ENCODE measurements at places on chromosomes 2 and 18.
A peak's percentile ranks its signal among the peaks of the same experiment; 100 is the strongest.

DNA sequence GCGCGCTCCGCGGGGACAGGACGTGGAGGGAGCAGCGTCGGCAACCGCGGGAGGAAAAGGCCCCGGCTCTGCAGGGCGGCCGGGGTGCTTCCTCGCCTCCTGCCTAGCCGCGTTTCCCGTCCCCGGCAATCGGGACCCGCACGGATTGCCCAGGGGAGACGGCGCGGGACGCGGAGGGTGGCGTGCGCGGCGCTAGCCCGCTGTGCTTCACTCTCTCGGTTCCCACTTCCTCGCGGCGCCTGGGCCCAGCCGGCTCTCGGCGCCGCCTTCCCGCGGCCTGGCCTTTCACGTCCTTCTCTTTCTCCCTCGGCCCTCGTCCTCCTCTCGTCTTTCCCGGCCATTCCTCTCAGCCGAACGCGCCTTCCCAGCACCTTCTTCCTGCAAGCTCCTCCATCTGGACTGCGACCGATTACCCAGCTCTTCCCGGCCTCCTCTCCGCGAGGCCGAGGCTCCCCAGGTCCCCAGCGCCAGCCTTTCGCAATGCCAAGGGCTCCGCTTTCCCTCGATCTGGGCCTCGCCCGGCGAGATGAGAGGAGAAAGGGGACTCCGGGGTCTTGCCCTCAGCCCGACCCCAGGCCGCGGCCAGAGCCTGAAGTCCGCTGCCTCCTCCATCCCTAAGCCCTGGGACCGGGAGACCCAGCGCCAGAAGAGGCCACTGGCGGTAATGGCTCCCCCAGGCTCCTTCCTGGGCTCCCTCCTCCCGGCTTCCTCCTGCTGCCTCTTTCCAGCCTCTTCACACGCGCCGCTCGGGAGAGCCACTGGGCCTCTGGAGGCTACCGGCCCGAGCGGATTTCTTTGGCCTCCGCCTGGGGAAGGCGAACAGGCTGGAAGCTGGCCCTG is 34.3 kb upstream of the ATP6V1B1 start:
- DNase-seq, result no peak

- DNase-seq, result no peak
Observed at GRCh38 chr2:227033471-227034148, 130.4 kb downstream of the COL4A4 start.

DNA sequence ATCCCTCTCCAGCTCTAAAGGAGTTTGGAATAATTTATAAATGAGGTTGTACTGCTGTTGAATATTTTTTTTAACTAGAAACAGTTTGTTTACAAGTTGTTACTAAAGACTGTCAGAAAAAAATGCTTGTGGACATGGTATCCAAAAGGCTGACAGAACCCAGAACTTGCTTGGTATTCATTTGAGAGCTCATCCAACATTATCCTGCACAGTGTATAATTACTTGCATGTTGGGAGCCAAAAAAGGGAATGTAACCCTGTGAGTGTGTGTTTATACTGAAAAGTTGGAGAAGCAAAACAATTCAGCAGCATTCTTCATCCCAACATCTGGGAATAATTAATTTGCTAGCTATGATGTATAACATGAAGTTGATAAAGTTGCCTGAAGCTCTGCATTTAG is 42.1 kb upstream of the EHBP1 start:
- DNase-seq, result no peak

GRCh38 chr2:64860276-64860885 is 128.8 kb upstream of the SLC1A4 start:
- no peak for DNase-seq

- DNase-seq, result no peak
Observed at GRCh38 chr2:66874411-66874810, 439.5 kb downstream of the MEIS1 start.

DNA sequence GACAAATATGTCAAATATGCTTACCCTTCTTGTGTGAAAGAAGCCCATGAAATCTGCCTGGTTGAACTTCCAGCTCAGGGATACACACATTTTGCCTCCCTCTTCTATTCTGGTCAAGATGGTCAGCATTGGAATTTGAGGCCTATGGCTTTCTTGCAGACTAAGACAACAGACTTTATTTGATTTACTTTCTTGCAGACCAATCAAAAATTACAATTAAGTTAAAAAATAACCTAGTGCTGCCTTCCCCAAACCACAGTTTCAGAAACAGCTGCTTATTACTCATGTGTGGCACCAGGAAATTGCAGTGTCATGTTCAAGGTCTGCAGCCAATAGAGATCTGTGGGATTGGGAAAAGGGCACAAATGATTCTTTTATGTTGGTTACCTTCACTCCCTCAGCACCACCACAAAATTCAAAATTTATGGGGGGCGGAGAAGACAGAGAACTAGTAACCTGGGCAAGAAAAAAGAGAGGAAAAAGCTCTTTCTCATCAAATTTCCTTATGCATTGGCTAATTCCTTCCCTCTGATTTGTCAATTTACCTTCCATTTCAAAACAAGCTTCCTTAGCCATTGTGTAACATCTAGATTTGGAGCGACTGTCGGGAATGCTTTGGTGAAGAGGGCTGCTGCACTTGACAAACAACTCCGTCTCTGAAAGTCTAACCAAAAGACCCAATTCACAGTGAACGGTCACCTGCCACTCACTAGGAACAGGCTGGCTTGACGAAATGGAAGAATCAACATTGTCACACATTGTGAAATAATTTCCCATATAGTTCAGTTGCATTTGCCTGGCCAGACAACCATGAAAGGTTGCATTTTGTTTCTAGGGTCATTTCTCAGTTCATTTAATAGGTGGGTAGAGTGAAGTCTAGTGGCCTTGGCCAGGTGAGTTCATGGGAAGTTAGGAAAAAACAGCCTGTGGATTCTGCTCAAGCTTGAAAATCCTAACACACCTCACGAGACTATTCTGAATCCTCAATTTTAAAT is 100.4 kb upstream of the FZD5 start:
- DNase-seq, result no peak

- DNase-seq, result no peak
Observed at GRCh38 chr2:48328942-48329723, 200.8 kb upstream of the STON1 start.

DNA sequence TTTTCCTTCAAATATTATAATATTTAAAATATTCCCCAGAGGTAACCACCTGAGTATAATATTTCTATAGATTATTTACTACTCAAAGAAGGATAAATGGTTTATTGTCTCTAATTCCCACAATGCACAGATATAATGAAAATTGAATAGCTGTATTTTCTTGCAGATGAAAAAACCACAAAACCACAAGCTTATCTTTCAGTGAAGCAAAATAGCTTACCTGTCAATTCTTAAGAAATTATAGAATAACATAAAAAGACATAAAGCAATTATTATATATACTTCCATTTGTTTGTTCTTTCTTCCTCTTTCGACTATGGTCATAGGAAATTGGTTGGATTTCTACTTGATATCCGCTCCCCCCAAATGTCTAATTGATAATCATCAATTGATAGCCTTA is 98.8 kb downstream of the BARD1 start:
- no peak for DNase-seq

DNA sequence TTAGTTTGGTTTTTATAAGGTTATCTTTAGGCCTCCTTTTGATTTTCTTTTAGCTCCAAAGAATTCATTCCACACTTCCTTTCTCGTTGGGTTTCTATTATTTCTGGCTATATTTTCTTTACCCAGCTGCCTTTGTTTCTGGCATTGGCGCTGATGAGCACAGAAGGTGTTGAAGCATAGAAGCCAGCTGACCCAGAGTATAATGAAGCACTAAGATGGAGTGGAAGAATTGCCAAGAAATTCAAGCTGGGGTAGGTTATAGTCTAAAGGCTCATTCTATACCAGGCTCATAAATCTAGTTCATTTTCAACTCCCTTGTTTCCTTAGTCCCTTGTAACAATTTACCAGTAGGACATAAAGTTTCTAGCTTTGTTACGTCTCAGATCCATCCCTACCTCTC is 169.5 kb downstream of the HRH4 start:
- no peak for DNase-seq

- no peak for DNase-seq
Observed at GRCh38 chr18:77004555-77005380, 127.8 kb downstream of the MBP start.

GRCh38 chr2:161547130-161547529 is 77.1 kb upstream of the SLC4A10 start:
- no peak for DNase-seq

- DNase-seq, result peak; percentile 42
Observed at GRCh38 chr18:79507076-79507545, 111.4 kb downstream of the NFATC1 start.

DNA sequence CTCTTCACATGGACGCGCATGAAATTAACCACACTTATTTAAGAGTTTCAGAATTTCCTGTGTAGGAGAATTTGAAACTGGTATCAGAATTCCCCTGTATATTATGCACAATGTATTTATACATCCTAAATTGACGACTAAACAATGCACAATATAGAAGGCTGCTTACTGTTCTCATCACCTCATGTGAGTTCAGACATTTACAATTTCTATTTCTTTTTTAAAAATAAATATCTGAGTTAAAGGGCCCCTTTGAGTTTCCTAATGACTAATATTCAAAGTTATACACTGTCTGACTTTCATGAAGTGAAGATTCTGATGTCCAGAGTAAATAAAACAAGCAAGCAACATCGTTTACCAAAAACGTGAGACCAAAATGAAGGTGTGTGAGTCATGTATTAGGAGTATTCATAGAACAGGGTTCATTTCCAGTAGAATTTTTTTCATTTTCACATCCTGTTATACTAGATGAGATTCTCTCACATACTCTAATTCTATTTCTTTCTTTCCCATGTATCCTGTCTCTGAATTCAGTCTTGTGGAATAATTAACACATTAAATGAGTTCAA is 406.2 kb downstream of the NUP35 start:
- no peak for DNase-seq

- DNase-seq, result peak; percentile 34
Observed at GRCh38 chr2:3342324-3342723, 35.3 kb downstream of the EIPR1 start.

- no peak for DNase-seq
Observed at GRCh38 chr2:12257476-12257875, 459.3 kb upstream of the TRIB2 start.

DNA sequence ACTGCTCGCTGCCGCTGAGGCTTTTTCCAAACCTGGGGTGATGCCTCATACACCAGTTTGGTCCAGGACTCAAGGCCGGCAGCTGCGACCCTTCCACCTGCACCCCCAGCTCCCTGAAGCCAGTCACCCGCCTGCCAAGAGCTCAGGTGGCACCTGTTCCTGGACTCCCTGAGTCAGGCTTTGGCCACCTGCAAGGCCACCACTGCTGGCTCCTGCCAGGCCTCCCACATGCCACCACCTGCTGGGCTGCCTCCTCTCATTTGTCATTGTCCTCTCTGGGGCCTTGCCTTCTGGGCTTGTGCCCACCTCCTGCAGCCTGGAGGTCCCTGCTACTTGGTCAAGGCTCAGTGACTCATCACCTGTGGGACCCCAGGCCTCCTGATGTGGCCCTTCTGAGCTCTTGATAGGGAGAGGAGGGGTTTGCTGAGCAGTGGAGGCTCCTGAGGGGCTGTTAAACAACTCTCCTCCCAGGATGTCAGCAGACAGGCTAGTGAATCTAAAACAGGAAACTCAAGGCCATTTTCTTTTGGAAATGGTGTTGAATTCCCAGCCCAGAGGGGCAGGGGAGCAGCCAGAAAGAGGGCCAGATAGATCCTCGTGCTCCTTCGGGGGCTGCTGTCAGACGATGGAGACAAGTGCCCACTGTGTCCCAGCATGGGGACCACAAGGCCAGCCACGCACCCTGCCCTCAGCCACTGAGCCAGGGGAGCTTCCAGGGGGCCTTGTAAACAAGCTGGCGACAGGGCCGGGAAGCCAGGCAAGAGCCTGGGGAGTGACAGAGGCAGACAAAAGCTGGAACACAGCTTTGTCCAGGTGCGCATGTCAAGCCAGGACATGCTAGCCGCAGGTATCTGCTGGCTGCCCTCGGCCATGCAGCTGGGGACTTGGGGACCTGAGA is 416.8 kb downstream of the LRATD1 start:
- no peak for DNase-seq

Measured in RWPE2 (cell line).